ENCODE measurements at places on chromosomes 4 and X.

DNA sequence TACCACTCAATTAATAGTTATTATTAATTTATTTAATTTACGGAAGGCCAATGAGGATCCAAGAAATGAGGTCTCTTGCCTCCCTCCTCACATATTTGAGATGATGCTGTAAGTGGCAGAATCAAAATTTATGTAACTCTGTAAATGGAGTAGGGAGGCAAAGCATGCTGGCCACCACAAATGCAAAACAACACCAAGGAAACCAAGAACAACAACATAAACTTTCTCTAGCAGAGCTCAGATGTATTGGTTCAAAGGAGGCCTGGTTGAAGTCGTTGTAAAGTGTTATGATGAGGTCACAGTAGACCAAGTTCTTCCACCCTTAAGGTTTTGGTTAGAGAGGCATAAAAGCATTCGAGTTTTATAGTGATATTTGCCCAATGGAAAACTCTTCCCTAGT is 194.8 kb upstream of the FAT1 start:
- DNase-seq: no peak

GRCh38 chr4:165191348-165191656 is 16.1 kb upstream of the KLHL2 start:
- DNase-seq: no peak

DNA sequence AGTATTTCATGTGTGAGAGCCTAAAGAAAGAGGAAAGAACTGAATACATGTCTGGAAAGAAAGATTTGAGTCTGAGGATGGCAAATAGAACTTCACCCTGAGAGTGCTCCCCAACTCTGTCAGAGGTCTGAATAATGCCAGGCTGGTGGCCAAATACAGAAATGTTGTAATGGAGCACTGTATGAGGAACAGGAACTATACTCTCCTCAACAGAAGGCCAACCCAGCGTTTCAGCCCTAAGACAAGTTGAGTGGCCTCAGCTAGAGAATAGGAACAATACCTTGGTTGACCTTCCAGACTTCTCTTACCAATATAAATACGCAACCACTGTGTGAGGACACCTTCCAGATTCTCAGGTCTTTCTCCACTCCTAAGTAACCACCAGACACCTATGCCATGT is 94.5 kb upstream of the STIM2 start:
- DNase-seq: no peak

- no peak for DNase-seq
Measured at GRCh38 chrX:104122829-104123228, 10.5 kb downstream of the ZCCHC18 start.

GRCh38 chrX:136191171-136191570 is 43.8 kb downstream of the FHL1 start:
- no peak for DNase-seq

DNA sequence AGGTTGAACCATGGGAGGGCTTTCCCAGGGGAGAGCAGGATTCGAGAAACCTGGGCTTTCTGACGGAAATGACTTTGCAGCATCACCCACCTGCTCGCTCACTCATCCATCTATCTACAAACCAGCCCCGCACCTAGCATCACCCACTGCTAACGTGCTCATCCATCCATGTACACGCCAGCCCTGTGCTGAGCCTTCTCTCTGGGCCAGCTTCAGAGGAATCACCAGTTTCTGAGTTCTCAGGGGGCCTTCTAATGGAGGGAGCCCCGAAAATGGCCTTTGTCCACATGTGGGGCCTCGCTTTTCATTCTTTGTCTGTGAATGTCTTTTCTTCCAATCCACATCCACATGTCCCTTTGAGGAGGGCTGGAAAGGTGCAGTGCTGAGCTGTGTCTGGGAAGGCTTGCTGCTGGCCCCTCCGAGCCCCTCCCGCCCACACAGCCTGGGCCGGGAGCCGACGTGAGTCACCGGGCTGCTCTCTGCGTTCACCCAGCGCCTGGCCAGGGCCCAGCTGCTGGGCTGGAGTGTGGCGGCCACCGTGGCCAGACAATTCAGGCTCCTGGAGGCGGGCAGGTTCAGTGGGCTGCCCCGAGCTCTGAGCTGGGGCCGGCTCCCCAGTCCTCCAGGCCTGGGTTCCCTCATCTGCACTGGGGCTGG is 14.7 kb downstream of the SORCS2 start:
- no peak for DNase-seq

DNA sequence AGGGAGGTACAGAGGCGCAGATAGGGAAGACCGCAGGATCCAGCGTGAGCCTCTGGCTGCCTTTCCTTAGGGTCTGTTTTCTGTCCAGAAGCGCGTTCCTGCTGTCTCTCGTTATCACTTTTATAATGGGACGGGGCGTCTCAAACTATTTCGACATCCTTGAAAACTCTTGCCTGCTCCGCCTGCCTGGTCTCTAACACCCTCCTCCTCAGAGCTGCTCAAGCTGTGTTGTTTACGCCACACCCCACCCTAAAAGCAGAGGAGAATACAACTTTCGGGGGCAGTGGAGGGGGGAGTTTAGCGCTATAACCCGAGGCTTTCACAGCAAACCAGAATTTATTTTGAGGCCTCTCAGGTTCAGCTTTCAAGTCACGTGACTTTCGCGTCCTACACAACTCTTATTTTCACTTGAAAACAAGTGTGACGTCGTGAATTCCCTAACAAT is 646 bp upstream of the FAM3A start:
- DNase-seq: no peak

DNA sequence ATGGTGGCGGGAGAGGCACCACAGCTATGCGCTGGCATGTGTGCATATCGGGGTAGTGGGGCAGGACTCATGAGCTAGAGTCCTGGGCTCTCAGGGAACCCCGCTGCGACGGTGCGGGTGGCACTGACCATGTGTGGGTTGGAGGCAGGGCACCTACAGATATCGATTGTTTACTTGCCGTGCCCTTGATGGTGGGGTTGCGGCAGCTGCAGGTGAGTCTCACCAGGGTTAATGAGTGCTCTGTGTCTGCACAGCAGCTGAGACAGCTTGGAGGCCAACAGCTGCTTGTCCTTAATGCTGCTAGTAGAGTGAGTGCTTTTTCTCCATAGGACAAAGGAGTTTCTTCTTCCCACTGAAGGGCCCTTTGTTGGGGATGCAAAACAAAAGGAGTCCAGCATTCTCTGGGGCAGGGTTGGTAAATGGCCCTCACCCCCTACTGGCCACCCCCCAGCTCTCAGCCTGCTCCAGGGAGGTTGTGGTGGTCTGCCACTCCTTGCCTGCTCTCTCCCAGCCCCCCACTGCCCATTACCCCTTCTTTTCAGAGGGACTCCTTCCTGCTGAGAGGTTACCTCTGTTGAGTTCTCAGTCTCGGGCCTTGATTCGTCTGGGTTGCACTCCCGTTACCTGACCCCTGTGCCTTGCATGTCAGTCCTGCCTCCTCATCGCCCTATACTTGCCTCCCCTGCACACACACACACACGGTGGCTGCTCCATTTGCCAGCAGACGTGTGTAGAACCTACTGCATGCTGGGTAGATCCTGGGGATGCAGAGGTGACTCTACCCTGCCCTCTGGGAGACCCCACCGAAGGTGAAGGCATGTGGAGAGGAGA is 52.8 kb downstream of the TBC1D14 start:
- no peak for DNase-seq

DNA sequence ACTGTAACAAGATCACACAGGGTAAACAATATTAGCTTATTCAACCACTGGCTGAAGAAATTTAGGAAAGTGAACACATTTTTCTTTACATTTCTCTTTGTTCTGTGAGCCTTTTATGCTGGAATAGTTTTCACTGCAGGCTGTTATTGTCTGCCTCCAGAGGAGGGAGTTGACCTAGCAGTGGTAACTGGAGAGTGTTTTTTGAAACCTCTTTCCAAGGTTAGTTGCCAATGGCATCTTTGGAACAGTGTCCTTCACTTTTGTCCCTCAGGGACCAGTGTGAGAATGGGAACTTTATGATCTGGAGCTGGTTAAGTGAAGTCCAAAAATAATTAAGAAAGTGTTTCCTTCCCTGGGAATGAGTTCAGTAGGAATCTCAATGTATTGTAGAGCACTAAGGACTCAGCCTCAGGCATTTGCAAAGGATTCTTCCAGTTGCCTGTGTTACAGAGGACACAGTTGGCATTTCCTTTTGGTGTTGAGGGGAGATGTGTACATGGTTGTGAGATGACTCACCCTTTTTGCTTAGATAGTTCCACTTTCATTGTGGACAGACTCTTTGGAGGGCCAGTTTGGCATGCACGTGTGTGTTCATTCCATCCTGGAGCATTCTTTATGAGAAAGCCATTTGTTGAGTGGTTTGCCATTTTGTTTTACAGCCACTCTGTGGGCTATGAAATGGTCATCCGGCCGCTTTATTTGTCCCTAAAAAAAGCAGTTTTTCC is 61.3 kb downstream of the AR start:
- DNase-seq: no peak

GRCh38 chrX:102558607-102559006 is 40.7 kb upstream of the ARMCX5 start:
- no peak for DNase-seq

DNA sequence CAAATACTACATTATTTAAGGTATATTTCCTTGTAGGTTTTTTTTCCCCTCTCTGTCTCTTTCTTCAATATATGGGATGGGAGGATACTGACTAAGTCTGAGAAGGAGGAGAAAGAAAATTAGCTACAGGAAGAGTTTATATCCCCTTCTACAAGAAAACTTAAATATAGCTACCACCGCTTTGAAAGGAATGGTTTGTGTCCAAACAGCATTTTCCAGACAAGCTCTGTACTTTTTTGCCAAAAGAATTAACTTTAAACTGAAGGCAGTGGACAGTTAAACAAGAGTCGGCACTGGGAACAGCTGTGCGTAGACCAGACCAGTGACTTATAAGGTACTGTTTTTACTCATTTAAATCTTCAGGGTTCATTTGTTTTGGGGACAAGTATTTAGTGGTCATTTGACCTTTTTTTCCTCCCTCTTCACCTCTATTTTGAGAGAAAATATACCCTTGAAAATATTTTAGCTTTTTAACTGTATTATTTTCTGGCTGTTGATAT is 303.7 kb downstream of the ARHGAP24 start:
- no peak for DNase-seq

DNA sequence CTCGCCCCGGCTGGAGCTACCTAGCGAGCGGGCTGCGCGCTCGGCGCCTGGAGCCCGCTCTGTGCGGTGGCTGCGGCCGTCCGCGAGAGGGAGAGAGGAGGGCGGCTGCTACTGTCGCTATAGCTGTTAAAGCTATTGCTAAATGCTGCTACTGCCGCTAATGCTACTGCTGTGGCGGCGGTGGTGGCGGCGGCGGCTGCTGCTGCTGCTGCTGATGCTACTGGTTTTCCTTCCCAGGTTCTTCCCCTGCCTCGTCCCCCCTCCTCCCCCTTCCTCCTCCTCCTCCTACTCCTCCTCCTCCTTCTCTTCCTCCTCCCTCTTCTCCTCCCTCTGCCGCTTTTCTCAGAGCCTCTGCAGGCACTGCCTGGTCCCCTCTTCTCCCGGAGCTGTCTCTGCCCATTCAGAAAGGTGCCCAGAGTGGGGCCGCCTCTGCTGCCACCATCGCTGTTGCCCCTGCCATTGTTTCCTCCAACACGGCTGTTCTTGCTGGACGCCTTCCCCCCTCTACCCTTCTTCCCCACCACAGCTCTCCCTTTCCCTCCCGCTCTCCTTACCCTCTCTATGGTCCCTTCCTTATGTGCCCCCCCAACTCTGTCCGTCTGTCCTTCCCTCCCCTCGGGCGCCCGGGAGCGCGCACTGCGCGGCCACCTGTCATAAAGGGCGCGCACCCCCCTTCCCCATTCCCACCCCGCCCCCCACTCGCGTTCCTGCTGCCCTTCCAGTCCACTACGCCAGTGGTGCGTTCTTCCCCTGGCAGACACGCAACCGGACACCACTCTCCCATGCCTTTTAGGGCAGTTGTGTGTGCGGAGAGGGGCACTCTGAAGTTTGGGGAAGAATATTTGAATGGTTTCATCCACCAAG is at the start of gene NEXMIF:
Gene NEXMIF, minus strand, starts transcription at position 228 of the 864 bp plus-strand sequence.
- peak; percentile 83 for DNase-seq

DNA sequence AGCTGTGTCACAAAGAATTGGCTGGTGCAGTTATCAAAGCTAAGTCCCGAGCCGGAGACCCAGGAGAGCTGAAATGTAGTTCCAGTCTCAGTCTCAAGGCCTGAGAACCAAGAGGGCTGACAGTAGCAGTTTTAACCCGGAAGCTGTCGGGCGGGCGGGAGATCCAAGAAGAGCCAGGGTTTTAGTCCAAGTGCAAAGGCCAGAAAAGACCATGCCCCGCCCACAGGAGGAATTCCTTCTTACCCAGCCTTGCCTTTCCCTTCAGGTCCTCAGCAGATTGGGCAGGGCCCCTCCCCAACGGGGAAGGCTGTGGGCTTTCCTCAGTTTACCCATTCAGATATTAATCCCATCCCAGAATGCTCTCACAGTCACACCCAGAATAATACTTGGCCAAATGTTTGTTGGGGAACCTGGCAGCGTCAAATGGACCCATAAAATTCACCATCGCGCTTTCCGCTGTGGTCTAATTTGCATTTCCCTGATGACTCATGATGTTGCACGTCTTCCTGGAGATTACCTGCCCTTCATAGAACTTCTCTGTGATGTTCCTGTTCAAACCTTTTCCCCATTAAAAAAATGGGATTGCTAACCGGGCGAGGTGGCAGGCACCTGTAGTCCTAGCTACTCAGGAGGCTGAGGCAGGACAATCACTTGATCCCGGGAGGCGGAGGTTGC is 16.2 kb downstream of the MAEA start:
- no peak for DNase-seq

DNA sequence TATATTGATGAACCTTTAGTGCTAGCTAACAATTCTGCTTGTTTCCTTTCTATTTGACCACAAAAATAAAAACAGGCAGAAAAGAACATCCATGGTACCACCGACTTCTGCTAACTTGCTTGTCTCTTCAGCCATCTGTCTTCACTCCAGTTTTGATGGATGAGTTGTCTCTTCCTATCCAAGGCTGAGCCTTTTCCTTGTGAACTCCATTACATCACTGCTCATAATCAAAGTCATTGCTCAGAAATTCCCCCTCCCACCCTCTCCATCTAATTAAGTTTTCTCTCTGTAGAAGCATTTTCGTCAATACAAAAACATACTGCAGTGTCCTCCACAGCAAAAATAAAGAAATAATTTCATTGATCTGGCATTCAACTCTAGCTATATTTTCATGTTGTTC is 184.4 kb downstream of the SPCS3 start:
- no peak for DNase-seq
